Right atrium auricular region (tissue), 2 donors: ENCODE measurements at places on chromosomes 4 and X. TPM values are rescaled to one million over a fixed set of nuclear protein-coding genes. Genes with fewer than 3 reads are reported as not detected.
A peak's percentile ranks its signal among the peaks of the same experiment; 100 is the strongest.

- DNase-seq: no peak
Observed at GRCh38 chrX:9582956-9583355, 118.1 kb downstream of the TBL1X start.

DNA sequence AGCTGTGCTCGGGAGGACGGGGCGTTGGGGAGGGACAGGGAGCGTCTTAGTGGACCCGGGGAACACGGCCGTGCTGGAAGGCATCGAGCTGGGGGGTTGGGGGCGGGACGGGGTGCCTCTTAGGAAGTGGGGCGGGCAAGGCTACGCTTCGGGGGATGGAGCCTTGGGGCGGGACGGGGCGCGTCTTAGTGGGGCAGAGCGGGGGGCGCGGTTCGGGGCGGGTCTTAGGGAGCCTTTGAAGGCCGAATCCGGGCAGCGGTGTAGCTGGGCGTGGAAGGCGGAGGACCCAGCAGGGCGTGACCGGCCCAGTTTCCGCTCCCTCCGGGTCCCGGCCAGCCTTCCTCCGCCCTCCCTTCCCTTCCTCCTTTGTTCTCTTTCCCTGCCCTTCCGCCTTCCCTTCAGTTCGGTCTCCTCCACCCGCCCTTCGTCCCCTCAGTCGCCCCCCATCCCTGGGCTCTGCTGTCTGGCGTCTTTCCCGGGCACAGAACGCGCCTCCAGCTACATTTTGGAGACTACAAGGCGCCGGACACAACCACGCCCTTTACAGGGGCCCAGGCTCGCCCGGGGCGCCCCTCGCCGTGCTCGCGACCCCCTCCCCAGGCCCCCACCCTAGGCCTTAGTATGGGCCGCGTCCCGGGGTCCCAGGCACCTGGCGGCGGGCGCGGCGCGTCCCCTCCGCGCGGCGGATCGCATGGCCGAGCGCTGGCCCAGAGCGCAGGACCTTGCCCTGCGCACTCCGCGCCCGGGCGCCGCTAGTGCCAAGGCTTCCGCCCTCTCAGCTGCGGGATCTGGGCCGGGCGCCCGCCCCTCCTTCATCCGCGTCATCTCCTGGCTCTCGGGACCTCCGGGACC lies at the start of gene ARSD:
ARSD (minus strand) TSS at position 757 of the 852 bp plus-strand sequence; CDS start at position 693, 64 bp downstream.
- DNase-seq: peak; percentile 88

- DNase-seq: no peak
Observed at GRCh38 chrX:20271730-20272129, 5.0 kb upstream of the RPS6KA3 start.

IL3RA gene
- 2.4 TPM for total RNA-seq

TCEAL6 gene
- 1.1 TPM for total RNA-seq

- DNase-seq: no peak
Observed at GRCh38 chr4:81227968-81228367, 12.9 kb upstream of the PRKG2 start.

DNA sequence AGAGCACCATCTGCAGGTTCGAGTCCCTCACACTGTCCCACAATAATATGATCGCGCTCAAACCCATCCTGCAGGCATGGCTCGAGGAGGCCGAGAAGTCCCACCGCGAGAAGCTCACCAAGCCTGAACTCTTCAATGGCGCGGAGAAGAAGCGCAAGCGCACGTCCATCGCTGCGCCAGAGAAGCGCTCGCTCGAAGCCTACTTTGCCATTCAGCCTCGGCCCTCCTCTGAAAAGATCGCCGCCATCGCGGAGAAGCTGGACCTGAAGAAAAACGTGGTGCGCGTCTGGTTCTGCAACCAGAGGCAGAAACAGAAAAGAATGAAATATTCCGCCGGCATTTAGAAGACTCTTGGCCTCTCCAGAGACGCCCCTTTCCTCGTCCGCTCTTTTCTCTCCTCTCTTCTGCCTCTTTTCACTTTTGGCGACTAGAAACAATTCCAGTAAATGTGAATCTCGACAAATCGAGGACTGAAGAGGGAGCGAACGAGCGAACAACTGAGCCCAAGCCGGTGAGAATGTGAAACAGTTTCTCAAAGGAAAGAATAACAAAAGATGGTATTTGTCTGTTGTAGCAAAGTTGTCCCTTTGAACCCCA lies 1.9 kb downstream of the POU4F2 start:
- no peak for DNase-seq

CWH43 gene
- total RNA-seq: not detected
